GM12878 (cell line): ENCODE measurements at places on chromosomes 2 and 18. TPM values are rescaled to one million over a fixed set of nuclear protein-coding genes. Genes with fewer than 3 reads are reported as not detected.

Gene IL18R1
- total RNA-seq, result 10.0 and 10.4 TPM in 2 replicates

Gene NEUROD1
- total RNA-seq, result not detected in 2 replicates

Gene TRMT61B
- 14.7 and 15.7 TPM in 2 replicates for total RNA-seq

Gene BCL11A
- 22.7 and 26.6 TPM in 2 replicates for total RNA-seq

Gene PLGLB2
- total RNA-seq, result 0.53 TPM in 1 of 2 replicates, not detected in the other

Gene SLC19A3
- total RNA-seq, result not detected in 2 replicates

Gene COX7A2L
- 134 and 138 TPM in 2 replicates for total RNA-seq

Gene SLC11A1
- total RNA-seq, result 0.38 and 0.56 TPM in 2 replicates

Gene NDC80
- 36.1 and 38.8 TPM in 2 replicates for total RNA-seq

Gene SLC4A5
- 2.3 and 4.4 TPM in 2 replicates for total RNA-seq

Gene TUBA3E
- total RNA-seq, result not detected in 2 replicates

Gene TRIM43
- total RNA-seq, result not detected in 2 replicates

Gene ST6GAL2
- total RNA-seq, result not detected in 2 replicates

Gene C1QL2
- total RNA-seq, result not detected in 2 replicates

Gene WDR54
- total RNA-seq, result 64.8 and 66.0 TPM in 2 replicates

Gene LAMA1
- total RNA-seq, result 0.13 TPM in 2 replicates

DNA sequence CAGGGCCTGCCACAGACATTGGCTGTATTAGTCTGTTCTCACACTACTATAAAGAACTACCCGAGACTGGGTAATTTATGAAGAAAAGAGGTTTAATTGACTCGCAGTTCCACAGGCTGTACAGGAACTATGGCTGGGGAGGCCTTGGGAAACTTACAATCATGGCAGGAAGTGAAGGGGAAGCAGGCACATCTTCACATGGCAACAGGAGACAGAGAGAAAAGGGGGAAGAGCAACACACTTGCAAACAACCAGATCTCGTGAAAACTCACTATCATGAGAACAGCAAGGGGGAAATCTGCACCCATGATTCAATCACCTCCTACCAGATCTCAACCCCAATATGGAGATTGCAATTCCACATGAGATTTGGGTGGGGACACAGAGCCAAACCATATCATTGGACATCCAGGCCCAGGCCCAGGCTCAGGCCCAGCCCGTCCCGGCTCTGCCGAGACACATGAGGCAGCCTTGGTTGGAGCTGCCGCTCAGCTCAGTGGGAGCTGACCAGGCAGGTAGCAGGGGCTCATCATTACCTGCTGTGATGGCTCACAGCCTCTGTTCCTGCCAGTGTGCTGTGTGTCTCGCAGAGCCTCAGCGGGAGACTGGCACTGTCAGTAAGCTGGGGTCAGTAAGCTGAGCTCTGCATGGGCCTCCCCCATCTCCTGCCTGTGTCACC, 8.6 kb upstream of the RALB start:
- DNase-seq, result no peak

DNA sequence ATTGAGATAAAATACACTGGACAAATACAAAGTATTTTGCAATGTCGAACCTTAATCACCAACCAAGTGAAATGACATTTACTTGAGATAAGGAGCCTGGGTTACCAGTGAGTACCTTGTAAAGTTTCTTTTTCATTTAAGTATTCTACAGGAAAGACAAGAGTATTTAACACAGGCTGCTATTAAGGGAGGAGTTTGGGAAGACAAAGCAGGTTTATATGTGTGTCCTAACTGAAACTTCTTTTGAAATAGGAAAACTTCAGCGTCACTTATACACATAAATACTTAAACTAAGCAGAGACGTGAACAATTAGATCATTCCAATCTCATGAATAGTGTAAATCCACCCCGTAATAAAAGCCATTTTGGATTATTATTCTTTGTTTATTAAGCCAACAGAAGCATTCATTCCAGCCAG, 126.7 kb upstream of the CYP26B1 start:
- DNase-seq, result no peak

DNA sequence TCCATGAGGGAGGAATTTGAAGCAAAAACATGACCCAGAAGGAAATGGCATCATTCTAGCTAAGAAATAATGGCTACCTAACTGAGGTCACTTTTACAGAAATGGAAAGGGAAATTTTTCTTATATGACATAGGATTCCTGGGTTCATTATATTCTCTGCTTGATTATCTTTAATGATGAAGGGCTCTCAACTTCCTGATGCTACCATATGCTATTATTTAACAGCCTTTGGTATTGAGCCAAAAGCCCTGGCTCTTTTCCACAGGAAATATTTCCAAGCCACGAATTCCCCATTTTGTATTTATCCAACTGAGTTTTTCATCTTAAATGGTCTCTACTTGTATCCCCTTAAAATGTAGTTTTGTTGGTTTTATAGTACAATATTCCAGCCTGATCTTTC, 63.2 kb upstream of the NPAS2 start:
- DNase-seq, result no peak

DNA sequence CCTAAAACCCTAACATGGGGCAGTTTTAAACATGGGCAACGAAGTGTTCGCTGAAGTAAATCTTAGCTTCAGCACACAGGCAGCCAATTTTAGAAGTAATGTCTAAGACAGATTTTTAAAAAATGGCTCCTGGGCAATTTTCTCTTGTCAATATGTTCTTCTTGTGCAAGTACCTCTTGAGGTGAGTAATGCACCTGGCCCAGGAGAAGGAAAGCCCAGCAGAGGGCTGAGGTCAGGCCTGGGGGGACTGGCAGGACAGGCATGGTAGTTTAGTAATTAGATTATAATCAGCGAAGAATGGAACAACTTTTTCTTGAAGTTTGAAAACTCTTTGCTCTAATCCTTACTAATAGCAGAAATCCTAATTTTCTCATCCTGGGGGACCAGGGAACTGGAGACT, 77.6 kb downstream of the SPRED2 start:
- DNase-seq, result no peak

DNA sequence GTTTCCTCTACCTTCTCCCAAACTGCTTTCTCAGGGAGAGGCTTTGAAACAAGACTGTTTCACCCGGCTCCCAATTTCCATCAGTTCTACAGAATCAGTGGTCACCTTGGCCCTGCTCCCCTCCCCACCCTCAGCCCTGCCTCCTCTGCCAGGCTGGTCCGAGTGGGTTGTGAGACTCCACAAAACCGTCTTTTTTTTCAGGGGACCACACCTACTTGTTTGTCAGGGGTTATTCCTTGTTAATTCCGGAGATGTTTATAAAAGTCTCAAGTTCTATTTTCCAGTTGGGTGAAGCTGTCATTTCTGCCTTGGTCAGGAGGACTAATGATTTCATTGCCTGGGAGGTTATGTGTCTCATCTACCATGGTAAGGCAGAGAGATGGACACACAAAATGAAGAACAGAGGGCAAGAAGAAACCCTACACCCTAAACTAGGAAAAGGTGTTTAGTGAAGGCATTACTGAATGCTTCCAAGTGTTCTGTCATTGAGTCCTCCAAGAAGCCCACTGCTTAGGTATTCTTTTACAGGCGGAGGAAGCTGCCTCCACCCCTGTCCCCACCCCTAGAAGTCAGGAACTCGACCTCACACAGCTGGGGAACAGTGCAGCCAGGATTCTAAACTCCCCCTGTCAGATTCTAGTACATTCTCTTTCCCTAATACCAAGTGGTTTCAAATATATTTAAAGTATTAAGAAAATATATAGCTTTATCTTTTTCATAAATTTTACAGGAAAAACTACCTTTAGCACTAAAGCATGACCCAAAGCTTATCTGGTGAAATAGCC, 46.3 kb downstream of the COPS8 start:
- DNase-seq, result no peak

- no peak for DNase-seq
These were observed 168.0 kb downstream of the SPP2 start for GRCh38 chr2:234218266-234219045.

DNA sequence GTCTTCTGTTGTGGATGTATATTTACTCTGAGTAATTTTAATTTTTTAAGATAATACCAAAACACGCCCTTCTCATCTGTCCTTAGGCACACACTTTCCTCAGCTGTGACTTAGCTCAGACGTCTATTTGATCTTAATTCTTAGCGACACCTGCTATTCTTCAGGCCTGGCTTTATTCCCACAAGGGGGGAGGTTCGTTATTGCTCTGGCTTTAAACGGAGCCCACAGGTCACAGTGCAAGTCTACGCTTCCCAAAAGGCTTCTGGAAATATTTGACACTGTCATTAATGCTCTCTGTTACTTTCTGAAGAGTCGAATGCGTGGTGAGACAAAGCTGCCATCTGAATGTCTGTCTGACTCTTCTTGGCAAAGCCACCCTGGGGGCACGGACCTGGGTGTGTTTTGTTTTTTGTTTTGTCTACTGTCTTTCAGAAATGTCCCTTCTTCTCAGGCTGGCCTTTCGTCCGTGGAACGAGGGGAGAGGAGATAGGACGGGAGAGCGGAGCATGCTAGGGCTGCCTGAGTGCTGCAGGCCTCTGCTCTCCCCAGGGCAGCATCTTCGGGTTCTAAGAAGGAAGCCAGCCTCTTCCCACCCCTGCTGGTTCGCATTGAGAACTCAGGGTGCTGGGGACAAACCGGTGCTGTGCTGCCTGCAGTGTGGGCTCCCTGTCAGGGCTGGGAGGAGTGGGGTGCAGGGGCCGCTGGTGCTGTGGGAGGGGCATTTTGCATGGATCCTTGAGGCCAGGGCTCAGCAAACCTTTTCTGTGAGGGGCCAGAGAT, 61.9 kb downstream of the ASAP2 start:
- no peak for DNase-seq

DNA sequence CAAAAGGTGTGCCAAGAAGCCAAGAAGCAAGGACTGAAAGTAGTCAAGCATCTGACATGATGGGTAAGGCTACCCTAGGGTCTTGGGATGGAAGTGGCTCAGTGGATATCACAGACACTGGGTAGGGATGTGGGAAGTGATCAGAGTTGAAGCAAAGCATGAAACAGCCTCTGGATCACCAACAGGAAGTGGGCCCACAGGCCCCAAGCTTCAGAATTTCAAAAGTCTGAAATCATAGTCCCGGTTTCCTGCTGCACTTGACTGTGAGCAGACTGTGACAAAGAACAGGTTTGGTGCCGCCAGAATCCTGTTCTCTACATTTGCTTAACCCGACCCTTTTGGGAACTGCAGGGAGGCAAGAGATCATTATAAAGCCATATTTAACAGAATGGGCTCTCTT, 57.4 kb downstream of the SP100 start:
- no peak for DNase-seq

GRCh38 chr2:202186641-202187202, 51.7 kb downstream of the SUMO1 start:
- no peak for DNase-seq

- DNase-seq, result no peak
These were observed 162.8 kb downstream of the LDLRAD4 start for GRCh38 chr18:13381331-13381730.

GRCh38 chr2:21163213-21163612, 39.4 kb downstream of the TDRD15 start:
- no peak for DNase-seq

DNA sequence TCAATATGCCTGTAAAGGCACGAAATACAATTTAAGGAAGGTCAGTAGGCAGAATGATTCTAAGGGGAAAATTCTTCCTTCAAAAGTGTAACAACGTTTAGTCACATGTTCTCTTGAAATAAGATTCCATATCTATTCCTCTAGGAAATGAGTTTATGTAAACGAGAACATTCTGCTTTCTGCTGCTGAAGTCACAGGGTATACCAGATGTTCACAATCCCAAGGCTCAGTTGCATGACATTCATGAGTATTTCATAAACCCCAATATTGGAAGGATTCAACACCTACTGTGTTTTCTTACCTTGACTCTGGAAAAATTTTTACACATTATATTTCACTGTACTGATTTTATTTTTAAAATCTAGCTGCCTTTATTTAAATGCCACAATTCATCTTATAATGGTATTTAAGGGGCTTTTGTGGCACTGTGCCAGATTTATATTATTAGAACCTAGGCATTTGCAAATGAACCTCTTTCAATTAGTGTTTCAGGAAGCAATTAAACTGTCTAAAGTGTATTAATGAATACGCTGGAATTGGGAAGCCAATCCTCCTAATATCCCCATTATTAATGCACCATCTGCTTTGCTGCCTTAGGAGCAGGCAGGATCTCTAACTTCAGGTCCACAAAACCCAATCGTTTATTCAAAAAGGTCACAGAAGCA, 542.6 kb upstream of the KLHL29 start:
- DNase-seq, result no peak

GRCh38 chr2:50746526-50746925, 285.4 kb downstream of the NRXN1 start:
- no peak for DNase-seq

DNA sequence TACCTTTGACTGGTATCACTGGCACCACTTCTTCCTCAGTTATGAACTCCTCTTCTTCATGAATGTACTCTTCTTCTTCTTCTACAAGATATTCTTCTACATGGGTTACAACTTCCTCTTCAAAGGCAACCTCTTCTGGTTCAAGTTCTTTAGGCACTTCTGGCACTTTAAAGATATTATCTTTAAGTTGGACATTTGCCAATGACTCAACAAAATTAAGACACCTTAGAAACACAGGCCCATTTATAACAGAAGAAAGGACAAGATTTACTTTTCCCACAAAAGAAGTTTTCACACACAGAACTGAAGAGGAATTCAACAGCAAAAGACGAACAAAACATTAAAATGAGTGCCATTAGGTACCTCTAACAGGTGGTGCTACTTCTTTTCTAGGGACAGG, 127.3 kb downstream of the TTN start:
- no peak for DNase-seq

GRCh38 chr2:71670430-71670795, 217.1 kb downstream of the DYSF start:
- DNase-seq, result no peak

- no peak for DNase-seq
These were observed 25.6 kb upstream of the TMEM178A start for GRCh38 chr2:39640107-39640506.

GRCh38 chr18:46771141-46771540, 14.3 kb upstream of the ST8SIA5 start:
- no peak for DNase-seq

DNA sequence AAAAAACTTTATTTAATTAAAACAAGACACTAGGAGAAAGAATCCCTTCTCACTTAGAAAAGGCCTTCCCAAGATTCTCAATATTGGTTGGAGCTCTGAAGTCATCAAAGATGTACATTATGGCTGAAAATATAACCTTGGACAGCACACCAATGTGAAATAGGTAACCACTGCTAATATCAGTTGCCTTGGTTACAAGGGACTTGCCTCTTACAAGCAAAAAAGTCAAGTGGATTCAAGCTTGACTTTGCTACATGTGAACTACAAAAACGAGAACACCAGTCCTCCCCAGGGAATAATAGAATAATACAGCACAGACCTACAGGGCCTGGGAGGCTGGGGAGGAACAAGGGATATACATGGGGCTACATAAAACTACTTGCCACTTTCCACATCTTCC, 46.1 kb downstream of the NABP1 start:
- DNase-seq, result peak; percentile 9

- DNase-seq, result no peak
These were observed 228.1 kb downstream of the CTNNA2 start for GRCh38 chr2:79740879-79741443.

GRCh38 chr2:171320208-171320621, 113.6 kb downstream of the METTL8 start:
- DNase-seq, result peak; percentile 95
